Fibroblast of lung (primary cell): ENCODE measurements at places on chromosomes 3 and 15.

GRCh38 chr3:158911586-158911985, 109.7 kb downstream of the MFSD1 start:
- no peak for DNase-seq

DNA sequence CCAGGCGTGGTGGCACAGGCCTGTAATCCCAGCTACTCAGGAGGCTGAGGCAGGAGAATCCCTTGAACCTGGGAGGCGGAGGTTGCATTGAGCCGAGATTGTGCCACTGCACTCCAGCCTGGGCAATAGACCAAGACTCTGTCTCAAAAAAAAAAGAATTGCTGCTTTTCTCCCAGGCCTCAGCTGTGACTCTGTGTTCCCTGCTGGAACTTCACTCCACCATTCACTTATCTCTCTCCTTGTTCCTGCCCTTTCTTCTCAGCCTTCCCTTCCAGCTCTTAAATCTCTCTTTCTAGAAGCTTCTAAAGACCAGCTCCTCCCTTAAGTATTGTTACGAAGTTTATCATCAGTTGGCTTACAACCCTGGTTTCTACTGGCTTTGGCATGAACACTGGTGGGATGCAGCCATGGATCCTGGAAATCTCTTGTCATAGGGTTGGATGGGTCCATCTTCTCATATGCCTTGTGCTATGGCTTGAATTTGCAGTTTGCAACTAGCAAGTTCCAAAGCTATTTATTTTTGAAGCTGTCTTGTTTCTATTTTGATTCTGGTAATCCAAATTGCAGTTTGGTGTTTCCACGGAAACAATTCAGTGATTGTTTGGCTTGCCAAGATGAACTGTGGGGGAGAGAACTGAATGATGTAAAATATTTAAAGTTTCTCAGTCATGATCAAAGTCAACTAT, 10.5 kb downstream of the C3orf62 start:
- DNase-seq = no peak

- peak; percentile 70 for DNase-seq
Observed at GRCh38 chr3:168248383-168249204, 152.9 kb upstream of the GOLIM4 start.

- DNase-seq = peak; percentile 75
Observed at GRCh38 chr15:40320931-40321371, 2.5 kb upstream of the INAFM2 start.

- DNase-seq = peak; percentile 66
Observed at GRCh38 chr3:122794779-122795673, at the start of gene SLC49A4. Gene SLC49A4, plus strand, starts transcription at chr3:122795069. Its CDS starts 124 bp downstream, at chr3:122795193.

- peak; percentile 87 for DNase-seq
Observed at GRCh38 chr3:69212411-69213160, 90.2 kb upstream of the LMOD3 start.

- no peak for DNase-seq
Observed at GRCh38 chr3:136651581-136651980, 100.6 kb downstream of the STAG1 start.

- DNase-seq = no peak
Observed at GRCh38 chr3:115768661-115769060, 145.4 kb downstream of the GAP43 start.

DNA sequence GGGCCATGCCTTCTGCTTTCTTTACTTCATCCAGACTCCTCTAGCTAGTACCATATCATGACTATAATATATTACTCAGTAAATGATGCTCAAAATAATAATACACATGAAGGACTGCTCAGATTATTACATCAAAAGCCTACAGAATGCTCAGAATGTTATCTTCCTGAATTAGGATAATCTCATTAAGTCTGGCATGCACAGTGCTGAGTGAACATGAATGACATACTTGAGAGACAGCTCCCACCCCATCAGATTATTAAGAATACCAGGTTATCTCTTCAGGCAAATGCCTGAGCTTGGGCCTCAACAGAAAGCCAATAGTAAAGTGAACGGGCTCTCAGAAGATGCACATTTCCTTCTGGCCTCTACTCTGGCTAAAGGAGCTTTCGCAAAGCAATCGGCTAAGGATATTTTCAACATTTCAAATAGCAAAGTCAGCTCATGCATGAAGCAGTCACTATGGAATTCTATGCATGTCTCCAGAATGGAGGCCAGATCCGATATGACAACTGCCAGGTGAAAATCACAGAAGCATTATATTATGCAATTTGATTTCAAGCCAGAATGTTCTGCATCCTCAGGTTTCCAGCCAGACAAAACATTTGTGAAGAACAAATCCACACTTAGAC, 122.6 kb downstream of the KCNMB2 start:
- no peak for DNase-seq

DNA sequence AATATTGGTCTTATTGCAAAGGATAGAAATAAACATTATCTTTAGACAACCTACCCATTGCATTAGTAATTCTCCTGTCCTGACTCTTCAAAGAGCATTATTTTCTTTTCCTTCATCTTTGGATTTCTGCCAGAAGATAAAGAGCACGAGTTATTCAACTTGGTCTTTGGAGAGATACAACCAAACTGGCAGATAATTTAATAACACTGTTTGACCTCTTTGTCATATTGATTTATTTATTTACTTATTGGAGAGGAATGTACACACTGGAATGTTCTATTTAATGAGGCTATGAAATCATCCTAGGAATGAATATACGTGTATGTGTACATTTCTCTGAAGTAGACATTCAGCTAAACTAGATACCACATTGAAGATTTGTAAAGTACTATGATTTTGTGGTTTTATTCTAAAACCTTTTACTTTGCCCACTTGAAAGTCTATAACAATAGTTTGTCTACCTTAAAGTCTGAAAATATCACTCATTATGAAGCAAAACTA, 462.1 kb downstream of the C3orf38 start:
- DNase-seq = peak; percentile 35

DNA sequence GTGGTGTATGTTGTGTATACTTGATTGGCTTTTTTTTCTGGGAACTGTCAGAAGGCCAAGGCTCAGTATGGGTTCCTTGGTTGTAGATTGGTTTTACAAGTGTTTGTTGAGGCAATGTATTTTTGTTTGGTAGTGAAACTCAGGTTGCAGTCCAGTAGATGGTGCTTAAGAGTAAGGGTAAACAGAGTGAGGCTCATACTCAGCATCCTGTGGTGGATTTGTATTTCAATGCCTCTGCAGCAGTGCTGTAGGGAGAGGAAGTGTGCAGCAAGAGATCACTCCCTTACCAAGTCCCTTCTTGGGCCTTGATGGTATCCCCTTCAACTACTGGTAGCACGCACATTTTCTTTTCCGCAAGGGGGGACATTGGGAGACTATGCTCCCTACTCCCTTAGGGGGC, 428.5 kb upstream of the CNTN3 start:
- no peak for DNase-seq

GRCh38 chr3:53255423-53255774, 423 bp downstream of the TKT start:
- no peak for DNase-seq

- DNase-seq = peak; percentile 57
Observed at GRCh38 chr3:53880396-53881345, 1.3 kb downstream of the ACTR8 start.

DNA sequence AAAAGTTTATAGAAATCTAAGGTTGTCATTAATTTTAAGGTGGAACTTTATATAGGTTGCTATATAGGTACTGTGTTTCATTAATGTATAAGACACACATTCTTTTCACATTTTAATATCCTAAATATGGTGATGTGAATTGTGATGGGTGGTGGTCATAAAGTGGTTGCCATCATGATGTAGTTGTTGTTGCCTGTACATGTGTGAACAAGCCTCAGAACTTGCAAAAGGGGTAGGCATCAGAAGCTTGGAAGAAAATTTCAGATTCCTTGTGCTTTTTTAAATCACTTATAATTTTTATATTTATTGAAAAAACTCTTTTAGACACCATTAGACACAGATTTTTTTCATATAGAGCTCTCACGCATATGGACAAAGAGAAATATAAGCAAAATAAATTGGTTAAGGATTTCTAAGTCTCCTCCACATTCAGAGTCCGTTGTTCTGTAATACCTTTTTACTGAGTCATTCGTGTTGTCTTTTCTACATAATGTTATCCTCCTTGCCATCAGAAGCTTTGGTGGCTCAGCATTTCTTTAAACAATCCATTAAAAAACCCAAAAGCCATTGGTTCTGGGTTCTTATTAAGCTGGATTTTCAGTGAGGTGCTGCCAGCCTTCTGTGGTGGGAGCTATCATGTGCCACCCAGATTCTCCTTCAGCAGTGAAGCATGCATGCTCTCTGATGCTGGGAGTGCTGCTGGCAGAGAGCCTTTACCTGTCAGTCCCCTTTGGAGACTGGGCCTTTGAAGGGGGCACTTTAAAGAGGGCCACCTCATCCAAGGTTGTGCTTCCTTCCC, 140.4 kb upstream of the GALNT15 start:
- no peak for DNase-seq

DNA sequence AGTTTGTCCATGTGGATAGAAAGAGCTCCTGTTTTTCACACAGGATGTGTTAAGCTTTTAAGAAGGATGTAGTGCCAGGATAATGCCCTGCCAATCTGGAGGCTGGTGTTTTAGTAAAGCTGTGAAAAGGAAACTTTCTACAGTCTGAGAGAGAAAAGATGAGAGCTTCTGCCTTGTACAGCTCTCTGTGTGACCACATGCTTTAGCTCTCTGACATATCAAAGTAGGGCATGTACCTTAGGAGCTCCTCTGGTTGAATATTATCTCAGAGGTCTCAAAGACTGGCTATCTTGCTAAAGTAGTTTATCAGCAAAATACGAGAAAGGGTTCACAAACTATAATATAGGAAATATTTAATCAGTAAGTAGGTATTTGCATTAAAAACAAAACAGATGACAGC, 30.4 kb downstream of the CDIN1 start:
- DNase-seq = no peak

GRCh38 chr3:14473411-14473891, 66.7 kb downstream of the GRIP2 start:
- DNase-seq = no peak

DNA sequence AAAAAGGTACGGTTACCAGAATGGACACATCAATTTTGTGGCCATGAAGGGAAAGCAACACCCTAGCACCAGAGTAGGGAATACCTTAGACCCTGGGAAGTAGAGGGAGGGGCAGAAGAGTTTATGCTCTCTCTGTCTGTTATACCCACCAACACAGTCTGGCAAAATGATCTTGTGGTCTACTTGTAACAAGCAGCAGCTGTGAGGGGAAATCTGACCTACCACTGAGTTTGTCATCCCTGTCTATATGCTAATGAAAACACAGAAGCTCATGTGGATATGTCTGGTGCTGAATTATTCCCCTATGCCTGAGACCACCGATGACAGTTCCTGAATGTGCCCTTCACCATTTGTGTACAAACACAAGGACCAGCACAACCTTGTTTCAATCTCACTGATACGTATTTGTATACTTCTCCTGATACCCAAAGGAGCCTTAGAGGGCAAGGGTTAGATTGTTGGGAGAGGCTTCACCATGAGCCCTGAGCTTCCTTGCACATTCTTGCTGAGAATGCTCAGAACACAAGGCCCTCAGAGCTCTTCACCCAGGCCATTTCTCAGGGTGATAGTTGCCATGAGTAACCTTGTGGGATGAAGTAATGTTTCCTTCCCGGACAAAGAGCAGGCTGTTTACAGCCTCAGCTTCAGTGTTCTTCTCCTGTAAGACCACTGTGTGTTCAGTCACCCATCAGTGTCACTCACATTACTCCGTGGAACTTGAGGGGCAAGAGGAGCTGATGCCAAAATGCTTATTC, 24.7 kb upstream of the ZNF639 start:
- DNase-seq = peak; percentile 21

- peak; percentile 29 for DNase-seq
Observed at GRCh38 chr3:133472242-133472641, 72.4 kb downstream of the BFSP2 start.

GRCh38 chr3:29502771-29503170, 221.9 kb downstream of the RBMS3 start:
- DNase-seq = no peak

DNA sequence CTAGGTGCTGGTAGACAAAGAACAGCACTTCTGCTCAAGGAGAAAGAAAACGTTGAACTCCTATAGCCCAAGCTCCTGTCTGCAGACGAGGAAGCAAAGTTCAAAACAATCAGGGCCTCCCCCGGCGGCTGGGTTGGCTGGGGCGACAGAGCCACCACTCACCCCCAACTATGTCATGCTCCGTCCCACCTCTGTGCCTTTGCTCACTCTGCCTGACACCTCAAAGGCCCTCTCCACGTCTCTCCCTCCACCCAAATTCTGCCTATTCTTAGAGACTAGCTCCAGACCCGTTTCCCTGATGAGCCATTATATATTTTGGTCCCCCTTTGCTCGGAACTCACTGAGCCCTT, 304.3 kb downstream of the TLE3 start:
- no peak for DNase-seq

GRCh38 chr3:52769786-52770455, 819 bp downstream of the NEK4 start:
- peak; percentile 10 for DNase-seq

GRCh38 chr3:9439331-9439730, 41.9 kb downstream of the SETD5 start:
- peak; percentile 12 for DNase-seq

DNA sequence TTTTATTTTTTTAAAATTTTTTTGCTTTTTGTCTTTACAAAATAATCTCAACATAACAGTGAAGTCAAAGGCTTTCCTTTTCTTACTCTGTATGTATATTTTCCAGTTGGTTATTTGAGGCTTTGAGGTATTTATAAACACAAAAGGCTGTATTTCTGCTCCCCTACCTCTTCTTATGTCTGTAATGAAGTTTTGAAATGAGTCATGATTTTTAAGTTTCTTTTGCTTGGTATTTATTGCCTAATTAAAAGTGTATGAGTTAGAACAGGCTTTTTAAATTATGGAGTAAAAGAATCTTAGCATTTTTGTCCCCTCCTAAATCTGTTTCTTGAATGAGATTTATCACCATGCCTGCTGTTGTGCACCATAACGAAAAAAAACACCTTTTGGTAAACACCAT, 66.0 kb downstream of the DCUN1D1 start:
- peak; percentile 23 for DNase-seq

- DNase-seq = no peak
Observed at GRCh38 chr3:157844800-157845565, 261.2 kb downstream of the SHOX2 start.

- DNase-seq = no peak
Observed at GRCh38 chr3:171616798-171617197, 156.6 kb upstream of the TNIK start.

GRCh38 chr3:119011528-119011927, 23.1 kb downstream of the IGSF11 start:
- DNase-seq = no peak

DNA sequence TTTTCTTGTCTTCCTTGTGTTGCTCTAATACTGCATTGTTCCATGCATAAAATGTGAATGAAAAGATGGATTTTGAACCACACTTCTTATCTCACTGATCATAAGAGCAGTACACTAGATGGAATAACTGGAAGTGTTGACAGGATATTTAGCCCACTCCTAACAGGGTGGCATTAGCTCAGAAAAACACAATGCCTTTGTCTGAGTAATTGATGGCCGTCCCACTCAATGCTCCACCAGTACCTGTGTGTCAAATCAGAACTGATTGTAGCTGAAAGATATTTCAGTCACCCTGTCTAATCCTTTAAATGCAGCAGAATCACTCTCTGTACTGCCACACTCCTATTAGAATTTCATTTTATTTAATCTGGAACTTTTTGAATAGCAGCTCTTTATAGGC, 526.5 kb downstream of the UNC13C start:
- DNase-seq = no peak

- DNase-seq = no peak
Observed at GRCh38 chr3:63936925-63937324, 24.7 kb upstream of the SCAANT1 start.
